Aortic smooth muscle cell (primary cell): ENCODE measurements at places on chromosomes 2 and 18. TPM values are rescaled to one million over a fixed set of nuclear protein-coding genes. Genes with fewer than 3 reads are reported as not detected.

Gene SEPTIN2
- 551 and 552 TPM in 2 replicates for total RNA-seq

Gene EN1
- total RNA-seq: not detected in 2 replicates

Gene SPP2
- not detected in 2 replicates for total RNA-seq

Gene C1GALT1C1L
- total RNA-seq: 0.31 and 0.66 TPM in 2 replicates

Gene FNDC4
- 87.1 and 98.2 TPM in 2 replicates for total RNA-seq

Gene MAP3K19
- total RNA-seq: not detected in 2 replicates

Gene RFTN2
- 19.7 and 25.6 TPM in 2 replicates for total RNA-seq

Gene ABCG5
- total RNA-seq: under 0.01 TPM in 1 of 2 replicates, not detected in the other

Gene EMILIN1
- 260 and 292 TPM in 2 replicates for total RNA-seq

Gene HEATR5B
- total RNA-seq: 15.6 and 18.1 TPM in 2 replicates

Gene GREB1L
- total RNA-seq: 0.25 and 1.2 TPM in 2 replicates

Gene CKAP2L
- 5.4 and 9.1 TPM in 2 replicates for total RNA-seq

Gene VWC2L
- total RNA-seq: under 0.01 TPM in 1 of 2 replicates, not detected in the other

Gene LRATD1
- total RNA-seq: 0.26 TPM in 1 of 2 replicates, not detected in the other

Gene IL18R1
- 0.75 and 1.5 TPM in 2 replicates for total RNA-seq

Gene IKZF2
- total RNA-seq: 5.5 and 13.8 TPM in 2 replicates

Gene SLC4A3
- total RNA-seq: 0.40 and 0.50 TPM in 2 replicates

Gene CPO
- total RNA-seq: 0.12 and 0.13 TPM in 2 replicates

Gene TUBA3E
- not detected in 2 replicates for total RNA-seq

Gene DYNAP
- total RNA-seq: not detected in 2 replicates

Gene RTP5
- total RNA-seq: not detected in 2 replicates

Gene CTAGE1
- 0.12 TPM in 1 of 2 replicates, not detected in the other for total RNA-seq

Gene TDRD15
- not detected in 2 replicates for total RNA-seq

Gene SH2D6
- total RNA-seq: 0.12 and 0.40 TPM in 2 replicates

Gene LYPD6B
- total RNA-seq: not detected in 2 replicates

Gene VPS4B
- 42.5 and 47.8 TPM in 2 replicates for total RNA-seq

Gene ATP6V1C2
- not detected in 2 replicates for total RNA-seq

Gene MCFD2
- total RNA-seq: 291 and 294 TPM in 2 replicates

Gene CCDC74A
- 7.3 and 8.7 TPM in 2 replicates for total RNA-seq

Gene DSG1
- not detected in 2 replicates for total RNA-seq

Gene COBLL1
- total RNA-seq: 3.6 and 8.7 TPM in 2 replicates

Gene SERPINB12
- not detected in 2 replicates for total RNA-seq

Gene MC2R
- total RNA-seq: not detected in 2 replicates
